ENCODE measurements at places on chromosomes 3 and 15.
A peak's percentile ranks its signal among the peaks of the same experiment; 100 is the strongest.

DNA sequence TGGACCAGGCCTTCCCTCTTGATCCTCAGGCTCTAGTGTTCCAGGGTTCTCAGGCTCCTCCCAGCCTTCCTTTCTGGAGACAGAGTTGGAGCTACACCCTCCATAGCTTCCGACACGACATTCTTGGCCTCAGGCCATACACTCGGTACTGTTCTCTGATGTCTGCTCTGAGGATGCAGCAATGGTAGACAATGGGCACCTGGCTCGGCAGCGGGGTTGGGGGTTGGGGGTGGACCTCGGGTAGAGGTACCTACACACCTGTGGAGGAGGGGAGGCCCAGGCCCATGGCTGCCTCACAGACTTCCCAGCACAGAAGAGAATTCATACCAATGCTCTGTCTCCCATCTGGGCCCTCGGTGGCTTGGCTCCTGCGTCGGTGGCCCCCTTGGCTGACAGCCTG lies 21.4 kb downstream of the CCDC13 start:
- DNase-seq = no peak

- no peak for DNase-seq
These were observed 1.6 kb downstream of the DNAJC13 start for GRCh38 chr3:132418916-132419315.

- no peak for DNase-seq
These were observed 164.6 kb downstream of the SUCLG2 start for GRCh38 chr3:67489816-67490215.

GRCh38 chr3:134931045-134931785 lies 136.2 kb downstream of the EPHB1 start:
- DNase-seq = no peak

DNA sequence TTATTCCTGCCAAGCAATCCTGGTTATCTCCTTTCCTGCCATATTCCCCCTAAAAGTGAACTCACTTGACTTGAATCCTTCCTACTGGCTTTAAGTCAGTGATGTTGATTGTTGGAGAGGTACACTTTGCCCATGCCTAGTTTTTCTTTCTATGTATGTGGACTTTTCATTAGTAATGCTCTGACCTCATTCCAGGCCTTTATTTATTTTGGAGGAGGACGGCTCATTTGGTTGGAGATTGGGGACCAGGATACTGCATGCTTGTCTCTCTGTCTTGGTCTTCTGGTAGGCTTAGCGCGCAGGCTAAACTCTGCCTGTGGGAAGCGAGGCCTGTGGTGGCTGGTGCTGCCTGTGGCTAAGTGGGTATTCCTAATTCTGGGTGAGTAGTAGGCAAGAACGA lies 29.1 kb upstream of the MTMR10 start:
- no peak for DNase-seq

GRCh38 chr3:56415652-56416051 lies 52.6 kb downstream of the ERC2 start:
- DNase-seq = no peak

DNA sequence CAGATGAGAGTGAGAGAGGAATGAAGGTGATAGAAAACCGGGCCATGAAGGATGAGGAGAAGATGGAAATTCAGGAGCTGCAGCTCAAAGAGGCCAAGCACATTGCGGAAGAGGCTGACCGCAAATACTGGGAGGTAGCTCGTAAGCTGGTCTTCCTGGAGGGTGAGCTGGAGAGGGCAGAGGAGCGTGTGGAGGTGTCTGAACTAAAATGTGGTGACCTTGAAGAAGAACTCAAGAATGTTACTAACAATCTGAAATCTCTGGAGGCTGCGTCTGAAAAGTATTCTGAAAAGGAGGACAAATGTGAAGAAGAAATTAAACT lies 88.9 kb downstream of the EOMES start:
- no peak for DNase-seq

- no peak for DNase-seq
These were observed 10.0 kb upstream of the ARL8B start for GRCh38 chr3:5112043-5112442.

GRCh38 chr15:50164458-50164857 lies 17.5 kb upstream of the SLC27A2 start:
- DNase-seq = no peak

DNA sequence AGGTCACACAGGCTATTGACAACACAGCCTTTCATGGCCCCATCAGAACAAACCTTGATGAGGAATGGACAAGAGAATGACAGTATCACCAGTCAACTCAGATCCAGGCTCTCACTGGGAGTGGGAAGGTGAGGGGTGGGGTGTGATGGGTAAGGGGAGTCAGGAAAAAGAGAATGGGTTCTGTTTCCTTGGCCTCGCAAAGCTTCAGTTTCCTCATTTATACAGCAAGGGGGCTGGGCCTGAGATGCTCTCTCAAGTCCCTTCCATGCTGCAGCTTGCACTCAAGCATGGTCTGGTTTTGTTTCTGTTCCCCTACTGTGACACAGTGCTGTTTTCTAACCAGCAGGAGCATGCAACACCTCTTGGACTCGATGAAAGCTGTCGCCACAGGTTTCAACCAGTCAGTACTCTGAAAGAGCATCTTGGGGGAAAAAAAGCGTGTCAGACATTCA lies 65.7 kb upstream of the IL12A start:
- no peak for DNase-seq

DNA sequence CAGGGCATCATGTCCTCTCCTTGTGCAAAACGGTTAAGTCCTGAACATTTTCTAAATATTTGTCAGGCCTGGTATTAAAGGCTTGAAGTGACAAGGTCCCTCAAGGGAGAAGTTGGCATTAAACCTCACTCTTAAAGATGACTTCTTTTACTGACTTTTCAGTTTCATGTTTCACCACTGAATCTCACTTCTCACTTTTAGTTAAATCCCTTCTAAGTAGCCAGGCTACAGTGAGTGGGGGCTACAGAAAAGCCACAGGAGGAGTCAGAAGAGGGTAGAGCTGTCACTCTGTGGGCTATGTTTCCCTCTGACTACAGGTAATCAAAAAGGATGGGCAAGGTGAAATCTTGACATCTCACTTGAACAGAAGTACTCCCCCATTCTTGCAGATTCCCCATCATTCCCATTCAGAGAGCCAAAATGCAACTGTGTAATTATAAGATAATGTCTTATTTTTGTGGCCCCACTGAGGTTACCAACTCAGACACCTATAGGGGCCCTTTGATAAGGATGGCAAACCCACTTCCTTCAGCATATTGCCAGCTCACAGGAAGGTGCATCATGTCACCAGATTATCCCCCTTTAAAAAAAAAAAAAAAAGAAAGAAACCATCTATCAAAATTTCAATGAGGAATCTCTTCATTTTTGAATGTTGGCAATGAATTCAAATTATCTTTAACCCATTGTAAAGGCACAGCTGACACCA lies 790.1 kb upstream of the CFAP20DC start:
- peak; percentile 19 for DNase-seq

- DNase-seq = no peak
These were observed 28.8 kb upstream of the UACA start for GRCh38 chr15:70792171-70792573.

- DNase-seq = no peak
These were observed 178.0 kb downstream of the PLCL2 start for GRCh38 chr3:17062736-17063135.

- no peak for DNase-seq
These were observed 175.6 kb downstream of the GHSR start for GRCh38 chr3:172272698-172273097.

GRCh38 chr3:120113128-120114116 lies 19.2 kb upstream of the GSK3B start:
- DNase-seq = no peak

- DNase-seq = no peak
These were observed 6.3 kb downstream of the RBSN start for GRCh38 chr3:15092686-15093085.

DNA sequence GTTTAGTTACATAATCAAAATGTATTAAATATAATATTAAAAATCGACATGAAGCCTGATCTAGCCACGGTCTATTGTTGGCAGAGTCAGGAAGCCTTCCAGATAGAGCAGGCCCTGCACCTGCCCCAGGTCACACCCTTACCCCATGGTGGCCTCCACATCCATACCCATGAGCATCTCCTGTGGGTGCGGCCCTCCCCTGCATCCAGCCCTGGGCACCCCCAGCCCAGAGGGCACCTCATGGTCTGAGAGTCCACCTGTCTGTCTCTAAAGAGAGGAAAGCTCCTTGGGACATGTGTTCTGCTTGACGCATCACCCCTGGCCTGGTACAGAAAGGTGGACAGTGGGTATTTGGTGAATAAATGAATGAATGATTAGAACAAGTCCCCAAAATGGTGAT lies 37.2 kb upstream of the CSPG4 start:
- DNase-seq = no peak

GRCh38 chr3:122560680-122561079 lies 3.4 kb downstream of the PARP9 start:
- DNase-seq = peak; percentile 62

GRCh38 chr15:78946493-78946892 lies 1.6 kb upstream of the CTSH start:
- no peak for DNase-seq

- no peak for DNase-seq
These were observed 22.1 kb upstream of the RAD18 start for GRCh38 chr3:8985411-8985831.

DNA sequence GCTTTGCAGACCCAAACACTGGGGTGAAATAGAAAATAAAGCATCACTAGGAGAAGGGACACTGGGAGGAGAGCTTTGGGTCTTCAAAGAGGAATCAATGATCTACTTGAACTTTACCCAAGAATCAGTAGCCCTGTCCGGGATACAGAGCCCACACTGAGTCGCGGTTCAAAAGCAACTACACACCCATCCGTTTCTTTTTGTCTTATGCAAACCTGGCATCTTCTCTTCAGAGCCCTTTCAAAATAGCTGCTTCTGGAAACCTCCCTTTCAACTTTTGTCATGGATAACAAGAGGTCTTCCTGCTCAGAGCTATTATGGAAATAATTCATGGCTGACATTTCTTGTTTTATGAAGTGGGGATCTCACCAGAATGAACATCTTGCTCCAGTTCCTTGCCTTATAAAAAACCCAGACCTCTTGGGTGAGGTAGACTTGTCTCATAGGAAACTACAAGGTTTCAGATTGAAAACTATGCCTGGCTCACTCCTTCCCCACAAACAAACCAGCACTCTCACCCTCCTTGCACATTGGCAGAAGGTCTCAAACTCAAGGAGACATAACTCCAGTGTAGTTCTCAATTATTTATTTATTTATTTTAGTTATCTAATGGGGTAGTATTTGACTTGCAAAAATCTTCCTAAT lies 115.1 kb upstream of the ARHGEF3 start:
- peak; percentile 35 for DNase-seq

DNA sequence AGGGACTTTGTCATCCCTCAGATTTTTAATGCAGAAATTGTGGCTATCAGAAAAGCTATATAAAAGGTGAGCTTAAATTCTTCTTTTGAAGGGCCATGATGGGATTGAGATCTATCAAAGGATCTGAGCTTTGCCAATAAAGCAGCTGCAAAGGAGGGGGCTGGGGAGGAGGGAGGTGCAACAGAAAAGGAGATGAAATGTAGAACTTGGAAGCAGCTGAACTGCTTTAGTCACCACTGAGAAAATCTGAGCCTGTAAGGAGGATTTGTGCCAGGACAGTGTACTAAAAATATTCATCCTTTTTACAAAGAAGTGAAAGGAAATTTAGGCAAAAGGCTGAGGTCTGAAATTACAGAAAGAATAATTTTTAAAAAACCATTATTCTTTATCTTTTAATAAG lies 10.4 kb downstream of the TSPAN3 start:
- DNase-seq = no peak

DNA sequence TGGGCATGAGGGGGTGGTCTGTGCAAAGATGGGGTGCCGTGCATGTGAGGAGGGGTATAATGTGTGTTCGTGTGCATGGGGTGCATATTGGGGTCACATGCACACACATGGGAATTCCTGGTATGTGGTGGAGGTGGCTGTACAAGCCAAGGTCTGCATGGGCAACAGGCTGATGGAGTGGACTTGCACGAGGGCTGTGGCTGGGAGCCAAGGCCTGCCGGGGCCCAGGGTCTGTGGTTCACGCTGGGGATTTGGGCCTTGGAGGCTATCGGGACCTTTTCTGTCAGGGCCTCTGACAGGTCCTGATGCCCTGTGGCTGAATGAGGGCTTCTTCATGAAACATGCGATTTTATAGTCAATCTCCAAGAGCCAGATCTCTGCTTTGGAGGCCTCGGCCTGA lies 9.8 kb upstream of the PLXND1 start:
- no peak for DNase-seq

- no peak for DNase-seq
These were observed 40.3 kb downstream of the RGMA start for GRCh38 chr15:93048759-93049161.

DNA sequence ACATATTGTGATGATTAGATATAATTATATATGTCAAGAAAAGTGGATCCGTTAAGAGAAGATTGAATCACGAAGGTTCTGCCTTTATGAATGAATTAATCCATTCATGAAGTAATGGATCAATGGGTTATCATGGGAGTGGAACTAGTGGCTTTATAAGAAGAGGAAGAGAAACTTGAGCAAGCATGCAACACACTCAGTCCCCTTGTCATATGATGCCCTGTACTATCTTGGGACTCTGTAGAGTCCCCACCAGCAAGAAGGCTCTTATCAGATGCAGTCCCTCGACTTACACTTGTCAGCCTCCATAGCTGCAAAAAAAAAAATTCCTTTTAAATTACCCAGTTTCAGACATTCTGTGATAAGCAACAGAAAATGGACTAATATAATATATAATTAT lies 301.9 kb downstream of the RAP2B start:
- DNase-seq = no peak

- DNase-seq = no peak
These were observed 77.0 kb upstream of the RBMS3 start for GRCh38 chr3:29203851-29204250.

DNA sequence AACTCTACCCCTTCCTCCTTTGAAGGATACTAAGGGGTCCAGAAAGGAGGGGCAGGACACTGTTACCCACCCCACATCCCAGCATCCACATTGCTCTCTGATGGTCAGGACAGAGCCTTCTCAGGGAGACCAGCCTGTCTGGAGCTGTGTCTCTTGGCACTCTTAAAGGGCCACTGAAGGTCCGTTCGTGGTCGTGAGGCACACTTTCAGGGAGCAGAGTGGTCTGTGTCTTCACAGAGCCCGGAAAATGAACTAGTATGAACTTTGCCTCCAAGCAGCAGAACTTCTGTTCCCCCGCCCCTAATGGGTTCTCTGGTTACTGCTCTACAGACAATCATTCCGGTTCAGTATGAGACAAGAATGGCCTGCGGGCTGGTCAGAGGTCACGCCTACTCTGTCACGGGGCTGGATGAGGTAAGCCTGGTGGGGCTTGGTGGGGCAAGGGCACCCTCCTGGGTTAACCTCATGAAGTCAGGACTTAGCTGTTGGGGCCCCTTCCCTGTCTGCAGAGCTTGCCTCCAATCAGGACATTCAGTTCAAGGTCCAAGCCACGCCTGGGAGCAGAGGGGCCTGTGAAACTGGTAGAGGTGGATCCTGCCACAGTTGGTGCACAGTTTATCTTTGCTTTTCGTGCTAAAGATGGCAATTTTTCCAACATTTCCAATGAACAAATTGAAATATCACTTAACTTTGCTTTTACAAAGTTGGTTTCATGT lies 33.2 kb downstream of the CAPN3 start:
- DNase-seq = no peak

Data from stimulated activated CD4-positive, alpha-beta T cell treated with anti-CD3 and anti-CD28 coated beads, Interleukin-15, amount 100 ng/mL, for 24 hours (primary cell).